ENCODE measurements at places on chromosomes 11 and 22.

- DNase-seq = no peak
These were observed 56.6 kb downstream of the BMAL1 start for GRCh38 chr11:13334034-13334786.

- no peak for DNase-seq
These were observed 18.8 kb downstream of the BBOX1 start for GRCh38 chr11:27059431-27059830.

- DNase-seq = no peak
These were observed 19.3 kb downstream of the KRTAP5-5 start for GRCh38 chr11:1648653-1649420.

- no peak for DNase-seq
These were observed 8.4 kb upstream of the PMM1 start for GRCh38 chr22:41598081-41598480.

GRCh38 chr11:19987331-19987801 is 172.9 kb downstream of the DBX1 start:
- DNase-seq = no peak

GRCh38 chr22:21652010-21652546 is 10.0 kb downstream of the SDF2L1 start:
- peak; percentile 82 for DNase-seq

DNA sequence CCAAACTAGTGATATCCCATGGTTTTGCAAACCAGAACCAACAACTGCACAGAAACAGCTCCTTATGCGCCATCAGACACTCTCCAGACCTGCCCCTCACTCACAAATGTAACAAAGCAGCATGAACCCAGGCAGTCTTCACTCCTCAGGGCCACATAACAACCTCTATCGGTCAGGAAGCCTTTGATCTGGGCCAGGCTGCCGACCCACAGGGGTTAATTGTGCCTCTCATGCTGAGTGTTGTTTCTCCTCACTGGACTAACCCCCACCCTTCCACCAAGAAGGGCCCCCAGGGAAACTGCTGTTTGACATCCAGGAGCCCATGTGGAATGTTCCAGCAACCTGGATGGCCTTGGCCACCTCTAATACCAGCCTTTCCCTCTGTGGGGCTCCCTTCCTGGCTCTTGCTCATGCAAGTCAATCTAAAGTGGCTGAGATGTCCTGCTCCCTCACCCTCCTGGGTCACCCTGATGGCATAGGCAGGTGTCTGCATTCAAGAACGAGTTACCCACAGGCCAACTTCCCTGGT is 7.9 kb upstream of the RGL4 start:
- no peak for DNase-seq

GRCh38 chr11:31802000-31802551 is 9.0 kb downstream of the PAX6 start:
- DNase-seq = no peak

DNA sequence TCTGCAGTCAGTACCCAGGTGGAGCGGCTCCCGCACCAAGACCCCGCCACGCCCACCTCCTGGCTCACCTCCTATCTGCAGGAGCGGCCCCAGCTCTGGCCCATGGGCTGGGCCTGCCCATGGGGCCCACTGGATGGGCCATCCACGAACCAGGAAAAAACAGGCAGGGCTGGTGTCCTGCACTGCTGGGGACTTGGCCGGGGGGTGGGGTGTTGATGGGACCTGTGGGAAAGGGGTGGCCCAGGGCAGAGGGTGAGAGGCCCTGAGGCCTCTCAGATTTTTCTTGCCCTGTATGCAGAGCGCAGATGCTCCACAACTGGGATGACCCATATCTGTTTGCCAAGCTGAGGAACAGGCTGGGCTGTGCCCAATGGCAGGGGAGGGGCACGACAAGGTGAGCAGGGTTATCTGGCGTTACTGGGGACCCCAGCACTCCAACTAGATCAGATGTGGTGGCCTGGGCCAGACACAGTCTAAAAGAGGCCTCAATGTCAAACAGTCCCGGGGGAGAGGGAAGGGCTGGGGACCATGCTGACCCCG is 2.7 kb upstream of the PIM3 start:
- DNase-seq = no peak

GRCh38 chr11:104442321-104442720 is 278.4 kb upstream of the PDGFD start:
- DNase-seq = peak; percentile 91

DNA sequence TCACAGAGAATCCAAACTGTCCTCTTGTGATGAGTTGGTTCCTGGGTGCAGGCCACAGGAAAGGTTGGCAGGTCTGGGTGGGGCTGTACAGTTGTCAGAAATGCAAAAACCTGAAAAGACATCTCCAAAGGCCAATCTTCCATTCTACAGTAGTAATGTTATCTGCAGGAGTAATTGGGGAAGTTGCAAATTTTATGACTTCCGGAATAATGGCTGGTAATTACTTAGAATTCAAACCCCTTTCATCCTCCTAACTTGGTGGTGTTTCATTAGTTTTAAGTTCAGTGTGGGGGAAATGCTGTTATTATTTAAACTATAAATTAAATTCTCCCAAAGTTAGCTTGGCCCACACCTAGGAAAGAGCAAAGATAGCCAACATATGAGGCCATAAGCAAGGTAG is 64.7 kb upstream of the FAT3 start:
- no peak for DNase-seq

DNA sequence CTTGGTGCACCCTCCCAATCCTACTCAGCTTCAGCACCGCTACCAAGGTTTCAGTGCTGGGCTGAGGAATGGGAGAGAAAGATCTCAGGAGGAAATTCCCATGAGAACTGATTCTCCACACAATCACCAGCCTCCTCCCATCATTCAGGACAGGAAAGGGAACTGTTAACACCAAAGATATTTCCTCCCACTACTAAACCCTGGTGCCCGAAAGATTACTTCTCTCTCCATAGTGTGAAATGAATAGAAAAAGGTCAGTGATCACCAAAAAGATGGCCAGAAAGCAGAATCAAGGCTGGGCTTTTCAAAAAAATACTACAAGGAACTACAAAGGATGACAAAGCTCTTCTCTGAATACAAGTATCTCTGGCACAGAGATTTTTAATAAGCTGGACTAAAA is 26.1 kb downstream of the TCIRG1 start:
- DNase-seq = no peak

DNA sequence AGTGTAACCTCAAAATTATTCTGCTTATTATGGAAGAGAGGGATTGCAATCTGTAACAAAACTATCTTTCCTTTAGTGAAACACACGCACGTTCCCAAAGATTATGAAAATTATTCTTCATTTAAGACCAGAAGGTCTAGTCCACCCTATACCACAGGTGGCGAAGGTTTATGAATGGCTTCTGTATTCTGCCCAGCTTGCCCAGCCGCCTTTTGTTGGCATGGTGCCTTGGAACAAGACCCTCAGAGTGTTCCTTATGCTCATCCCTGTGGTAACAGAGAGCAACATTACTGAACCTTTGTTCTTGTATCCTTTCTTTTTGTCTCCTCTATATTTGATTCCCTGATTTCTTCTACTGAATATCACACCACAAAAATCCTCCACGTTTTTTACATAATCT is 116.4 kb downstream of the FAR1 start:
- no peak for DNase-seq

GRCh38 chr11:103673773-103674172 is 362.7 kb upstream of the DDI1 start:
- no peak for DNase-seq

DNA sequence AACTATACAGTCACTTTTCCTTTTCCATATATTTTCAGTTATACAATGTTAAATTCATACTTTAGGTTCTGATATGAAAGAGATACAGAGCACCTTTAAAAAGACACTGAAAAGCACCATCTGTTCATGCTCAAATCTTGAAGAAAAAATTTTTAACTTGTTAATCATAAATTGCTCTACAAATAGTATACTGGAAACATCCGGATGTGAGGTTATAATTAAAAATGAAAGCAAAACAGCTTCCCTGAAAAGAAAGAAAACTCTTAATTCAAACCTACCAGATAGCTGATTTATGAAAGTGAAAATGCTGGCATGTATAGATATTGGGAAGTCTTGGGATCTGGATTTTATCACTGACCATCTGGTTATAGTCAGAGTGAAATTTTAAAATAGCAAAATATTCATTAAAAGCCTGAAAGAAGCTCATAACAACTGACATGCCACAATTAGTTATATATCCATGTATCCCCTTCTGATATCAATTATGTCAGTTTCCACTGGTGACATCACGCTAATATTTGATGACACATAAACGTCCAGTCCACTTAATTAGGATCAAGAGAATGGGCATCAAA is 740.0 kb downstream of the DLG2 start:
- no peak for DNase-seq

- no peak for DNase-seq
These were observed 27.2 kb downstream of the TTC12 start for GRCh38 chr11:113341388-113342165.

- DNase-seq = peak; percentile 69
These were observed 1.7 kb upstream of the XBP1 start for GRCh38 chr22:28801845-28802594.

DNA sequence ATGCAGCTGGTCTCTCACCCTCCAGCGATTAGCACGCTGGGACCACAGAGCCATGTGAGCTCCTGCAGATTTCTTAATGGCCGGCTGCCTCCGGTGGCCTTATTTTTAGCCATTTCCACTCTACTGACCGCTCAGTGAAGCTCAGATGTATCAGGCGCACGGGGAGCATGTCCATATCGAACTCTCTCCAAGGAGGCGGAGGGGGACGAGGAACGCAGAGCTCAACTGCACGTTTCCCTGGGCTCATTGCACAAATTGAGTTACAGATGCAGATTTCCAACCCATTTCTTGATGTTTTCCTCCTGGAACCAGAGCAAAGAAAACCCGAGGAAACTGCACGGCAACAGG is 207.1 kb downstream of the CTTN start:
- DNase-seq = no peak

GRCh38 chr22:20228055-20228938 is 39.8 kb downstream of the RTN4R start:
- no peak for DNase-seq

GRCh38 chr22:19497245-19497644 is 17.5 kb downstream of the CDC45 start:
- no peak for DNase-seq

DNA sequence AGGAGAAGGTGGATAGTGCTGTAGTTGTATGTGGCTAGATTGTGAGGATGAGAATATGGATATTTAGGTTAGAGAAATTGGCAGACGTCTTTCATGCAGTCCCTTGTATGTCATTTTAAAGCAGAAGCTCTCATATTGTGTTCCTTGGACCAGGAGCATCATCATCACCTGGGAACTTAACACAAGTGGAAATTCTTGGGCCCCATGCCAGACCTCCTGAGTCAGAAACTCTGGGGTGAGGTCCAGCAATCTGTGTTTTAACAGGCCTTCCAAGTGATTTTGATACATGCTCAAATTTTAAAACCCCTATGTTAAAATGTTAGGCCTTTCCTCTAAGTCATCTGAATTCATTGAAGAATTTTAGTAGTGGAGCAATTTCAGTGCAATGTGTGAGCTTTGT is 34.8 kb downstream of the JHY start:
- no peak for DNase-seq

DNA sequence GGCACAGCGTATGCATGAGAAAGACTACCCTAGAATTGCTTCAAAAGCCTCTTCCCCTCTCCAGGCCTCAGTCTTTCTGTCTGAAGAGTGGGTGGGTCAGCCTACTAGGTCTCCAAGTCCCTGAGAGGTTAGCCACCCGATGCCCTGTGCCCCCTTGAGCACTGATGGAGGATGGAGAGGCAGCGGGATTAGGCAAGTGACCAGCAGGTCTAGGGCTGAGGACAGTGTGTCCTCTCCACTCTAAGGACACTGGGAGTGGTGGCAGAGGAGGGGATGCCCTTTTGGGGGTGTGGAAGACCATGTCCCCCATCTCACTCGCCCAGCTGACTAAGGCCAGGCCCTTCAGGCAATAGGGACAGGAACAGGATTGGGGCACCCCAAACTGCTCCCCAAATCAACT is 72.2 kb upstream of the WNT11 start:
- DNase-seq = no peak

DNA sequence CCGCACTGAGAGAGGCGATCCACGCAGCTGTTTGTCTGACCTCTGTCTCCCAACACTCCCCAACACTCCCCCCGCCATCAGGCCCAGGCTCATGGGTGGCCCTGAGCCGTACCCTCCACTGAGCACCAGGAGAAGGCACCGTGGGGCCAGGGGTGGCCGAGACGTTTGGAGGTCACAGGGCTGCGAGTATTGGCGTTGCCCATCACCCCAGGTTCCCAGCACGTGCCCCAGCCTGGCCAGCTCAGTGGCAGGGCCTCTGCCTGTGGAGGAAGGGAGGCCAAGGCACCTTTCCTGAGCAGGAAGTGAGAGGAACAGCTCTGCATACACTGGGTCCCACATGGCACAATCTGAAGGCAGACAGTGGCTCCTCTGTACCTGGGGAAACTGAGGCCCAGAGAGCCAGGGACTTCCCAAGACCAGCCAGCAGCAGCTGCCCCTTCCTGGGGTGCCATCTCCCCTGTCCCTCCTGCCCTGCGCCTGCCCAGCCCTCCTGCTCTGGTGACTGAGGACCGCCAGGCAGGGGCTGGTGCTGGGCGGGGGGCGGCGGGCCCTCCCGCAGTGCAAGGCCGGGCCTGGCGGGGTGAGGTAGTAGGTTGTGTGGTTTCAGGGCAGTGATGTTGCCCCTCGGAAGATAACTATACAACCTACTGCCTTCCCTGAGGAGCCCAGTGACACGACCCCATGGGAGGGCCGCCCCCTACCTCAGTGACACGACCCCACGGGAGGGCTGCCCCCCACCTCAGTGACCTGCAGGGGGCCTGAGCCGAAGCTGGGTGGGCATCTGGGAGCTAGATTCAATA is 37.0 kb upstream of the PPARA start:
- no peak for DNase-seq

DNA sequence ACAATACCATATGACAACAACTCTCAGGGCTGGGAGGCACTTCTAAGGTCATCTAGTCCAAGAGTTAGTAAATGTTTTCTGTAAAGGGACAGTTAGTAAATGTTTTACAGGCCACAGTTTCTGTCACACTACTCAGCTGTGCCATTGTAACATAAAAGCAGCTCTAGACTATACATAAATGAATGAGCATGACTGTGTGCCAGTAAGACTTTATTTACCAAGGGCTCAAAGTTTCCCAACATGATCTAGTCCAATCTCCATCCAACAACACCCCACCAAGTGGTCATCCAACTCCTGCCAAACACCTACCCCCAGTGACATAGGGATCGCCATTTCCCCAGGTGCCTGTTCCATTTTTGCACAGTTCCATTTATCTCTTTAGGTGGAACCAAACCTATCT is 12.1 kb downstream of the SERGEF start:
- DNase-seq = no peak

- no peak for DNase-seq
These were observed 37.3 kb downstream of the C11orf58 start for GRCh38 chr11:16775614-16776283.

GRCh38 chr11:104164028-104164520 is at the start of gene PDGFD:
Gene PDGFD (minus strand): TSS chr11:104164147.
- DNase-seq = no peak
